ENCODE measurements at places on chromosomes 3 and 15.

- no peak for ATAC-seq
Observed at GRCh38 chr3:32780071-32780734, 37.6 kb upstream of the TRIM71 start.

GRCh38 chr3:52820736-52821135 is 9.7 kb downstream of the ITIH4 start:
- ATAC-seq: no peak

DNA sequence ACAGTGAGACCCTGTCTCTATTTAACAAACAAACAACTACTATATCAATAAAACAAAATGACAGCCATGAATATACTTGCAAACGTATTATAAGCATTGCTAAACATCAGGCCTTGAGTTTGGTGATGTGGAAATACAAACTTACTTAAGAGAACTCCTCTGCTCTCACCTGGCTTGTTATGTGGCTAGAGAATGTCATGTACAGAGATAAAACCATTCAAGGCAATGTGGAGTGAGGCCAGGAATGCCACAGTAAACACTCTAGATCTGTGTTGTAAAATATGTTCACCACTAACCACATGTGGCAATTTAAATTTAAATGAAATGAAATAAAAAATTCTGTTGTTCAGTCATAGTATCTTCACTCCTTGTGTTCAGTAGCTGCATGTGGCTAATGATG is 22.7 kb upstream of the RARB start:
- no peak for ATAC-seq

DNA sequence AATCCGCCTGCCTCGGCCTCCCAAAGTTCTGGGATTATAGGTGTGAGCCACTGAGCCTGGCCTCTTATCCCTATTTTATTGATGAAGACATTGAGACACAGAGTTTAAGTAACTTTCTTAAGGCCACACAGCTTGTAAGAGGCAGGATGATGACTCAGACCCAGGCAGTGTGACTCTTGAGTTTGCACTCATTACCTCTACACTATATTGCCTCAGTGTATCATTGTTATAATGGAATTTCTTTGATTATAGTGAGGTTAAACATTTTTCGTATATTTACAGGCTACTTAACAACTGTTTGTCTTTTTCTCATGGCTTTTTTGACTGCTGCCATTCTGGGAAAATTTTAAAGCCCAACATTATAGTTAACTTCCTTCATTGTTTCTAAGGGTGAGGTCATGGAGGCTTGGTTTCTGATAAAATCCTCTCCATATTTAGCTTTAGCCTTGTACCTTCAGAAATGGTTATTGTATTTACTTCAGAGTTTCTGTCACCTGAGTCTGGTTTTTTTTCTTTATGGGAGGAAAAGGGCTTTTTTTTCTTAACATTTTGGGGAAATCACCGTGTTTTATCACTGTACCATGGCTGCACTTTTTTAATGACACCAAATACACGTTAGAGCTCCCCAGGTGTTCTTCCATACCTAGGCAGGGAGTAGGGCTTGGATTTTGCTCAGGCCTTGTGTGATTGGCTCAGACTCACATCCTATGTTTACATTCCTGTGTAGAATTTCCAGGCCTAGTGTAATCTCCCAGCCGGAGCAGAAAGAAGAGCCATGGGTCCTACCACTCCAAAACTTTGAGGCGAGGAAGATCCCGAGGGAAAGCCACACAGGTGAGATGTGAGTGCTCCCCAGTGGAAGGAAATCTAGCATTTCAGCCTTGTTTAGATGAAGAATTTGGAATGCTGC is 6.3 kb downstream of the ZNF774 start:
- ATAC-seq: no peak

GRCh38 chr3:115562636-115563267 is 60.6 kb upstream of the GAP43 start:
- ATAC-seq: no peak

- ATAC-seq: no peak
Observed at GRCh38 chr3:45055411-45056143, 29.5 kb downstream of the CLEC3B start.

DNA sequence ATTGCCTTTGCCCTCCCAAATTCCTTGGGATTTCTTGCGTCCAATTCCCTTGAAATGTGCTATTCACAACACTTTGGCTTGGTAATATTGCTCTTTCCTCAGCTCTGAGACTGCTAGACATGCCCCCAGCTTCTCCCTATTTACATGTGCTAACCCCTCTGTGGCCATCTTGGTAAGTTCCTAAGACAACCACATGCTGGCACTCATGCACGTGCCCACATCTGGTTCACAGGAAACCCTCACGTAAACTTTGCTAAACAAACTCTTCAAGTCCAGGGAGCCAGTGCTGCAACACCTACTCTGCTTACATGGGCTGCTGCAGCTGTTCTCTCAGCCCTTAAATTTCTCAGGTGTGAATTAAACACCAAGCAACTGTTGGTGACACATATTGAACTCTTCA is 121.8 kb downstream of the ADAMTSL3 start:
- no peak for ATAC-seq

DNA sequence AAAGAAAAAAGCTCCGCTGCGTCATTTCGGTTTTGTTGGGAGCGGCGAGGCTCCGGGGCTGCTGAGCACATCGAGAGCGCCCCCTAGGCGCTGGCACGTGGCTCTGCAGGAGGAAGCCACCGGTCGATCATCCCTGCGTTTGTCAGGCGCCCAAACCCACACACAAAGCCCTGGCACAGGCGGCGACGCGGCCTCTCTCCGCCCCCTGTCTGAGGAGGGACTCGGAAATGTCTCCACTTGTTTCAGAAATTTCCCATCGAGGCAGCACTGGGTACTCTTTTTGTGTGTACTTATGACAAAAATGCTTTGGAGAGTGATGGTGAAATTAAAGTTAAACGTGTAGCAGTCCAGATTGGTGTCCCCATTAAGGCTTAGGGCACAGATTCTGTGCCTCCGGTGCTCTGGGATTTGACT is 407.3 kb upstream of the ONECUT1 start:
- ATAC-seq: peak; percentile 46

DNA sequence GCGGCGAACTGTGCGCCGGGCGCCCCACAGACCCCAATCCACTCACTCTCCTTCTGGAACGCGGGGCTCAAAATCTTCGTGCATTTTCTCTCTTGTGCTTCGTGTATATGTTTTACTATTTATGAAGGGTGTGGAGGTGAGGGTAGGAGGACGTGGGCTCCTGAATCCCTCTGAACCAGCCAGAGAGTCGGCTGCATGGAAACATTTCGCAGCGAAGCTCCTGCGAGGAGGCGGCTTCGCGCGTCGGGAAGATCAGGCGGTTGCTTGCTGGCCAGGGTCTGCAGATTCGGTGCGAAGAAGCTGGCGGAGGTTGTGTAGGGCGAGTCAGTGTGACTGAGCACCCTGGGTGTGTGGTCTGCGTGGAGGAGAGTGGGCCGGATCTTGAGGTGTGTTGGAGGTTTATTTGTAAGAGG is 1.1 kb downstream of the CNTN4 start:
- no peak for ATAC-seq

- no peak for ATAC-seq
Observed at GRCh38 chr3:130414457-130414856, 69.0 kb downstream of the COL6A5 start.

DNA sequence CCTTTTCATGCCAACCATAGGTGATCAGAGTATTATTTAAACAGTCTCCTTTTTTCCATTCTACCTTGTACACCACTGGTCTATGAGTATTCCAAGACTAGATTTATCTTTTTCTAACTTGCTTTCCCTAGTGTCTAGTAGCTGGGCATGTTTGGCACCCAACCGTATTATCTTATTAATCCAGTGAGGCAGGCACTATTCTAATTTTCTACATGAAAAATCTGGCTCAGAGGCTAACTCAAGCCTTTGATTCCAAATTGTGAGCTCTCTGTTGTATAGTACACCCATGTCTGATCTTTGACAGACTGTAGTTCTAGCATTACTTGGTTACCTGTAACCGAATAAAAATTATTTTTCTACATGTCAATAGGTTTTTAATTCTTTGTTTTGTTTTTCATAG is 76.7 kb upstream of the PLXND1 start:
- ATAC-seq: no peak

Data from gastroesophageal sphincter (tissue), 4 donors.